ENCODE measurements at places on chromosomes 6 and 20.

DNA sequence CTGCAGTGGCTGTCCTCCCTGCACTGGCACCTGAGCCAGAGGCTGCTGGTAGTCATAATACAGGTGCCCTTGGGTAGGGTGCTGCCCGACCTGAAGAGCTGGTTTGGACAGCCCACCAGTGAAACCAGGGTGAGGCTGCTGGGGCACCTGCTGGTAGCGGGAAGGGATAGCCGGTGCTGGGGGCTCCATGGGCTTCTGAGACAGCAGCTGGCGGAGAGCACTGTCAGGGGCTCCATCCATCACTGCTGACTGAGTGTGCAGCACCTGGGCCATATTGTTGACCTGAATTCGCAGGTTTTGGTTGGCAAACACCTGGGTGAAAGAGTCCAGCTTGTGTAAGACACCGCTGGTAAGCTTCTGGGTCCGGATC is 51.2 kb upstream of the MRPS10 start:
- DNase-seq: no peak

GRCh38 chr20:32191873-32192272 is 15.7 kb downstream of the PLAGL2 start:
- DNase-seq: no peak

DNA sequence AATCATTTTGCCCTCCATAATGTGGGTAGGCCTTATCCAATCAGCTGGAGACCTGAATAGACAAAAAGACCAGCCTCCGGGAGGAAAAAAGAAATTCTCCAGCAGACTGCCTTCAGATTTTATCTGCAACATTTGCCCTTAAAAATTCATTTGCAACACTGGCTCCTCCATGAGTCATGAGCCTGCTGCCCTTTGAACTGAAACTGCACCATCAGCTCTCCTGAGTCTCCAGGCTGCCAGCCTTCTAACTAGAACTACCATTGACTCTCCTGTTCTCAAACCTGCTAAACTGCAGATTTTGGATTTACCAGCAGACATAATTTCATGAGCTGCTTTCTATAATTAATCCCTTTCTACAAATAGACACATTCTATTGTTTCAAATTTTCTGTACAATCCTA is 223.9 kb upstream of the THEMIS start:
- DNase-seq: no peak

- DNase-seq: no peak
These were observed 32.2 kb upstream of the CHD6 start for GRCh38 chr20:41650231-41650948.

DNA sequence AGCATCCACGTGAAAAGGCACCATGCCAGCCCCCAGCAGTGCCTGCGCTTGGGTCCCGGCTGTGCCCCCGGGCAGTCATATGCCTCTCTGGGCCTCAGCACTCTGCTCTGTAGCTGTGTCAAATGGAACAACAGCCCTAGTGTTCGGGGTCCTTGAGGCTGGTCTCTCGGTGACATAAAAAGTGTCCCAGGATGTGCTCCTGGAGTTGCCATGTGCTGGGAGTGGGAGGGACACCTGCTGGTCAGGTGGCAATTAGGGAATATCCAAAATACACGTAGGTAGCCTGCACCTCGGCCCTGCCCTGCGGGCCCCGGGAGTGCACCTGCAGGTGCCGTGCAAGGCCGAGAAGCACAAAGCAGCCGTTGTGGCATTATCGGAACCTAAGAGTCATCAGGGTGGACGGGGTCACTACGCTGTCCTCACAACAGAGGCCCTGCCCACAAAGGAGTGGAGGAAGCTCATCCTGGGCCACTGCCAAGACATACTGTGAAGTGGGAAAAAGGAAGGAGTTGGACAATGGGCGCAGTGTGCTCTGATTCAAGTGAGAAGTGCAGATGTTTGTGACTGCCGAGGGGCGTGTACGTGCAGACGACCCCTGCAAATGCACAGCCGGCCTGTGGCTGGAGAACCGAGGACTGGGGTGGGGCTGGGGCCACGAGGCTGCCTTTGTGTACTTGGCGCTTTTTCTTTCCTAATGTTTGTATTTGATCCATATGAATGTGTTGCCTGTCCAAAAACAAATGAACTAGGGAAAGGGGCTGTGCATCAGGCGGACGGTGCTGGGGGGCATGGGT is 24.6 kb downstream of the SLCO4A1 start:
- no peak for DNase-seq

GRCh38 chr6:92267335-92267734 is 1152.0 kb downstream of the EPHA7 start:
- no peak for DNase-seq

GRCh38 chr20:9999645-10000044 is 35.1 kb upstream of the ANKEF1 start:
- DNase-seq: no peak

DNA sequence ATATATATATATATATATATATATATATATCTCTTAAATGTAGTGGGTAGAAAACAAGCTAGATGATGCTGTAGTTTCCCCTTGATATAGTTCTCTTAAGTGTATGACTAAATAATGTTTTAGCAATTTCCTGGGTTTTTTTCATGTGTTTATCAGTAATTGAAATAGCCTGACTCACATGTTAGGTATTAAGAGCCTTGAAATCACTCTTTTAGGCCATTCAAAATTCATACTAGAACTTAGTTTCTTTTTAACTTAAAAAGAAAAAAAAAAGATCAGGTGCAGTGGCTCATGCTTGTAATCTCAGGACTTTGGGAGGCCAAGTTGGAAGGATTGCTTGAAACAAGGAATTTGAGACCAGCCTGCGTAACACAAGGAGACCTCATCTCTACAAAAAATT is 44.1 kb downstream of the NKX2-4 start:
- no peak for DNase-seq

- DNase-seq: no peak
These were observed 479.4 kb upstream of the SYNCRIP start for GRCh38 chr6:86122086-86122485.

- no peak for DNase-seq
These were observed 1.4 kb downstream of the NPBWR2 start for GRCh38 chr20:64105846-64106434.

DNA sequence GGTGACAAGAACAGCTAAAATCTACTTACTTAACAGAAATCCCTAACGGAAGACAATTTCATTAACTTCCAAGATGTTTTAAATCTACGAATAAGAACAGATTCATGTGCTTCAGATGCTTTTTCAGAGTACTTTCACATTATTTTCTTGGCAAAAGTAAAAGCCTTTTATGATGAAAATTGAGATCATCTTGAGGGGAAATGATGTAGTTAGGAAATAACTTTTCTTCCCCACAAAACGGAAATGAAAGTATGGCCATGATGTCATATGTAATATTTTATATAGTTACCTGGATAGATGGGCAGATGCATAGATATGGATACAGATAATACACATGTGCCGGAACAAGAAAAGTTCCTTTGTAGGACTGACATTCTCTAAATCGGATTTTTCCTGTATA is 32.8 kb downstream of the SASH1 start:
- DNase-seq: no peak

DNA sequence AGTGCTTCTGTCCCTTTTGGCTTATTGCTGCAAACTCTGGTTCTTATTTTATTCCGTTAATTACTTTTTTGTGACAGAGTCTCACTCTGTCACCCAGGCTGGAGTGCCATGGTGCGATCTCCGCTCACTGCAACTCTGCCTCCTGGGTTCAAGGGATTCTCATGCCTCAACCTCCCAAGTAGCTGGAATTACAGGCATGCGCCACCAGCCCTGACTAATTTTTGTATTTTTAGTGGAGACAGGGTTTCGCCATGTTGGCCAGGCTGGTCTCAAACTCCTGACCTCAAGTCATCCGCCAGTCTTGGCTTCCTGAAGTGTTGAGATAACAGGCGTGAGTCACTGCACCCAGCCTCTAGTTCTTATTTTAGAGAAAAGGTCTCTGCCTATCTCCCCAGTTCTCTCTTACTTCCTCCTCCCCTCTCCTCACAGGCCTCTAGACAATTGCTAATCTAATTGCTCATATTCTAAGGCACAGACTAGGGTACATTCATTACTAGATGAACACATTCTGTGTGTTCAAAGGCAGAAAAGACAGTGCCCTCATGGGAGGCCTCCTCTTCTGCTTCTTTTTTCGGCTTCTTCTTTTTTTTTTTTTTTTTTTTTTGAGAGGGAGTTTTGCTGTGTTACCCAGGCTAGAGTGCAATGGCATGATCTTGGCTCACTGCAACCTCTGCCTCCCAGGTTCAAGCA is 27.0 kb downstream of the EDEM2 start:
- DNase-seq: no peak

DNA sequence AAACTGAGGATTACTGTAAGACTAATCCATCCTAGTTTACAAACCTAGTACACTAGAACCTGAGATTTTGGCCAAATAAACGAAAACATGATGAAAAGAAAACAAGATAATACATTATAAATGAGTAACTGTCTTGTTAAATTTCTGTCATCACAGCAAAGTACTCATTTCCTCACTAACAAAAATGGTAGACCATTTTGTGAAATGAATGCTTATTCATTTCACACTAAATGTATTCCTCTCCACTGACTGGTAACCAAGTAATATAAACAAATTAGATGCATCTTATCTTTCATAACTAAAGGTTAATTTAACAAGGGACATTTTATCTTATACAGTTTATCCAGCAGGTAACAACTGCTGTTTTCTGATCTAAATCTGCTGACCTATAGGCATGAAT is 143.7 kb downstream of the REV3L start:
- DNase-seq: no peak

- no peak for DNase-seq
These were observed 18.2 kb downstream of the NEDD9 start for GRCh38 chr6:11214084-11214833.

GRCh38 chr6:93307505-93308409 is 111.6 kb downstream of the EPHA7 start:
- no peak for DNase-seq

DNA sequence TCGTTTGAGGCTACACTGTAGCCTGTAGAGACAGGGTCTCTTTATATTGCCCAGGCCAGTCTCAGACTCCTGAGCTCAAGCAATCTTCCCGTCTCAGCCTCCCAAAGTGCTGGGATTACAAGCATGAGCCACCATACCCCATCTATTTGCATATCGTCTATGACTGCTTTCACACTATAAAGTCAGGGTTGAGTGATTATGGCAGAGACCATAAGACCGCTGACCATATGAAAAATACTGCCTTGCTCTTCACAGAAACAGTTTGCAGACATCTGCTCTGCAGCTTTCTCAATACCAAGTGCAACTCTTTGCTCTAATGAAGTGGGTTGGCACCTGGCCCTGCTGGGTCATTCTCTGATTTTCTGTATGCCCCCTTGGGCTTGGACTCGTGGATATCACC is 79.5 kb upstream of the PAK5 start:
- no peak for DNase-seq

- DNase-seq: no peak
These were observed 63.2 kb downstream of the SEL1L2 start for GRCh38 chr20:13927171-13927570.

GRCh38 chr6:53956068-53956711 is 155.1 kb upstream of the MLIP start:
- DNase-seq: peak; percentile 78

DNA sequence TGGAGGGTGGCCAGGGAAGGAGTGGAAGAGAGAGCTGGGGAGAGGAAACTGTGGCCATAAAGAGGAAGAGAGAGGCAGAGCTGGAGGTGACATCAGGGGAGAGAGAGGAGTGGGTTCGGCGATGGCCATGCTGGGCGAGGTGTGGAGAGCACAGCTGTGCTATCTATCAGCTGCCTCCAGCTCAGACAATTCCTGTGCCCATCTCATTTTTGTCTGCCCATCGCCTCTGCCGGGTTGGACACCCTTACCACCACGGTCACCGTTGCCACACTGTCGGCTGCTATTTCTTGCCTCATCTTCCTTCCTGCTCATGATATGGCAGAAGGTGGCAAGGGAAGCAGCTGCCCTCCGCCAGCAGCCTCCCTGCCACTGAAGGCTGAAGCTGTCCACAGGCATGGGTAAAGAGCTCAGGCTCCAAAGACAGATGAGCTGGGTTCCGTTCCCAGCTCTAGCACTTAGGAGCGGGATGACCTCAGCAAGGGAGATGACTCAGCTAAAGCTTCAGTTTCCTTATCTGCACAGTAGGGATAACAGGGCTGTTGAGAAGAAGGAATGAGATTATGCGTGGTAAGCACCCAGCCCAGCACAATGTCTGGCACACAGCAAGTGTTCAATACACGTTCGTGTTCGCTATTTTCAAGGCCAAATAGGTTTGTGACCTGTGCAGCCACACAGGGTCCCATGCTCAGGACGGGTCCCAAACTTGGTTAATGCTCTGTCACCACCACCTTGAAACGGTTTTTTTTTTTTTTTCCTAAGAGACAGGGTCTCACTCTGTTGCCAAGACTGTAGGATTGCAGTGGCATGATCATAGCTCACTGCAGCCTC is 21.9 kb upstream of the TAF8 start:
- no peak for DNase-seq

GRCh38 chr20:47701612-47702011 is 83.7 kb downstream of the SULF2 start:
- no peak for DNase-seq

DNA sequence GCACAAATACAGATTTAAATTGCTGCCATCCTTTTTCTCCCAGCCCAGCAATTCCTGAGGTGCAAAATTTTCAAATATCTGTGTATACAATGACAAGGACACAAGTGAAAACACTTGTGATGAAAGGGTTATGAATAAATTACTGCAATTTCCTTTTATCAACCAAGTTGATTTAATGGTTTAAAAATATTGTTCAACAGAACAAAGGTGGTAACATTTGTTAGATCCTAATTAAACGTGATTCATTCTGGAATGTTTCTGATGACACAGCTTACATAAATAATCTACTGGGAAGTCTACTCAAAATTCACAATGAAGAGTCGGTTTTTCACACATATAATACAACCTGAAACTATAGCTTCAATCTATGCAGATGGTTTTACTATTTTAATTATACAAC is 17.1 kb downstream of the B4GALT5 start:
- DNase-seq: no peak

- no peak for DNase-seq
These were observed 256.8 kb downstream of the SYNE1 start for GRCh38 chr6:152380351-152380767.

DNA sequence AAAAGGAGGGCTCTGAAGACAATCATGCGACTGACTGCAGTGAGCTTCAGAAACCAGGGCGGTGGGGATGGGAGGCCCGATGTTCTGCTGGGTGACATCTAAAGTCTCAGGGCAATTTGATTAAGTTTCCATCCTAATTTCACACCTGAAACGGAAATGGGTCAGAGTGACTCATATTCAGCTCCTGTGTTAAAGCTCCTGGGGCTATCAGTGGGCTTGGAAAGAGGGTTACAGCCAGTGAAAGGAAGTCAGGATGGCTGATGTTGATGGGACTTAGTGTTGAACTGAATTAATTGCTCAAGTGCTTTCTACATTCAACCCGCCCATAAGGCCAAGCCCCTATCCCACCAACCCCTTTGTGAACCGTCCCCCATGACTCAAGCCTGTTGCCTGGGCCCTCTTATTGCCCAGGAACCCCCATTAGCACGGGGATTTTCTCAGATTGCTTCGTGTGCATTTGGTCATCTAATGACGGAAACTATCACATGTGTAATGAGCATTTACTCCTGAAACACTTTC is 47.1 kb upstream of the TBC1D7 start:
- no peak for DNase-seq

- DNase-seq: no peak
These were observed 24.3 kb upstream of the SRSF6 start for GRCh38 chr20:43433250-43433854.
